ENCODE measurements at places on chromosomes 6 and 20. TPM values are rescaled to one million over a fixed set of nuclear protein-coding genes. Genes with fewer than 3 reads are reported as not detected.

Gene NFYA
- 29.8 TPM for total RNA-seq

DNA sequence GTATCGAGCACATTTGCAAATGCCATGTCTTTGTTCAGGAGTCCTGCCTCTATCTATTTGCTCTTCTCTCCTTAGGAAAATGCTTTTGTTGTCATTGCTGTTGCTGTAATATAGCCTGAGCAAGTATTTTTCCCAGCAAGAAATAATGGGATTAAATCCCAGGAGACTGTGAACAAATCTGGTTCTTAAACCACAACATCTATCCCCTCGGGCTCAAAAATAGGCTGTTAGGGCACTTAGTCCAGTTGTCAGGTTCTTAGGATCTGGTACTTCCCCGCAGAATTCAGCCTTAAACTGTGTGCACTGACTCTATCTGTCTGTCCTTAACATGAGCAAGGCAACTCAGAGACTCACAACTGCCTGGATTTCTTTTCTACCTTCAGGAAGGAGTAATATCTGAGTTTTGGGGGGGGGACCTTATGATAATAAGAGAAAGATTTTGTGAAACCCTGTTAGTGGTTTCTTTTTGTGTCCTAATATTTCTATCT, 437.5 kb downstream of the HTR1B start:
- DNase-seq, result no peak

- no peak for DNase-seq
Measured at GRCh38 chr20:57471496-57472372, 53.2 kb downstream of the CTCFL start.

Gene C2
- 1.0 TPM for total RNA-seq

DNA sequence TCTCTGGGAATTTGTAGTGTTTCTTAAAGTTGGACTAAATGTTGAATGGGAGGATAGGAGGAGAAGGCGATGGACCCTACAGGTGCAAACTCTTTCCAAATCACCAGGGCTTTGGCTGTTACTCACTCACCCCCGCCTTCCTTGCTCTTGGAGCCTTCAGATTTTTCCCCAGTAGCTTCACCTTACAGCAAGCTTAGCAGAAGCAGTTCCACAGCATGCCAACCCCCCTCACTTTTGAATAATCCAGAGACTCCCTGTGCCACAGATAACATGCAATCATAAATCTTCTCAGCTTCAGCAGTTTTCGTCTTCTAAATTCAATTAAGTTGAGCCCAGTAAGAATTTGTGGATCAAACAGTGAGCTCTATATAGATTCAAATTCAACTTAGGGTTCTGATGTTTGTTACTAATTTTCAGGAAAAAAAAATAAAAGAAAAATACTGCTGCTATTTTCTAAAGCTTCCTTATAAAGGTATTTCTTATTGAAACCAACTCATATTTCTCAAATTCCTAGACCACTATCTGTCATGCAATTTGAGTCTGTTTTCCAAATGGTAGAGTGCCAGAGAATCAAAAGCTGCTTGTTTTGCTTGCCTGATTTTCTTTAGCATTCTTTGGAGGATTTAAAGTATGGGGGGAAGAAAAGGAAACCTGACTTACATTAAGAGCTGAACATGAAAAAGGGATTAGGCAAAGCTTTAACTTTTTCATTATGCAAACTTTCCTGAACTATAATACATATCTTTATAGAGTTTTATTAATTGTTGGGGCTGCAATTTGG, 166.4 kb downstream of the EYA4 start:
- DNase-seq, result no peak

- DNase-seq, result no peak
Measured at GRCh38 chr6:3744211-3744900, 7.2 kb downstream of the PXDC1 start.

Gene DXO
- total RNA-seq, result 17.5 TPM

DNA sequence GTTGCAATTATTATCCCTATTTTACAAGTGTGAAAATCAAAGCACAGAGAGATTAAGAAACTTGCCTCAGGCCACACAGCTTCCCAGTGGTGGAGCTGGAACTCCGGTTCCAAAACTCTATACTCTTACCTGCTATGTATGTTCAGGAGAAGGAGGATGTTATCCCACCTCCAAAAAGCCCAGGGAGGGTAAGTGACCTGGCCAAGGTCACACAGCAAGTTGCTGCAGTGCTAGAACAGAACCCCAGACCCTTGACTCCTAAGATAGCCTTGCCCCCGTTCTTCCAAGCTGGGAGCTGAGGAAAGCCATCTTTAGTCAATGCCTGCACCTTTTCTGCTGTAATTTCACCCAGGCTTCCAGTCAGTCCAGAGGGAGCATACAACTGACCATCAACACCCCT, 42.3 kb downstream of the BPIFB1 start:
- no peak for DNase-seq

DNA sequence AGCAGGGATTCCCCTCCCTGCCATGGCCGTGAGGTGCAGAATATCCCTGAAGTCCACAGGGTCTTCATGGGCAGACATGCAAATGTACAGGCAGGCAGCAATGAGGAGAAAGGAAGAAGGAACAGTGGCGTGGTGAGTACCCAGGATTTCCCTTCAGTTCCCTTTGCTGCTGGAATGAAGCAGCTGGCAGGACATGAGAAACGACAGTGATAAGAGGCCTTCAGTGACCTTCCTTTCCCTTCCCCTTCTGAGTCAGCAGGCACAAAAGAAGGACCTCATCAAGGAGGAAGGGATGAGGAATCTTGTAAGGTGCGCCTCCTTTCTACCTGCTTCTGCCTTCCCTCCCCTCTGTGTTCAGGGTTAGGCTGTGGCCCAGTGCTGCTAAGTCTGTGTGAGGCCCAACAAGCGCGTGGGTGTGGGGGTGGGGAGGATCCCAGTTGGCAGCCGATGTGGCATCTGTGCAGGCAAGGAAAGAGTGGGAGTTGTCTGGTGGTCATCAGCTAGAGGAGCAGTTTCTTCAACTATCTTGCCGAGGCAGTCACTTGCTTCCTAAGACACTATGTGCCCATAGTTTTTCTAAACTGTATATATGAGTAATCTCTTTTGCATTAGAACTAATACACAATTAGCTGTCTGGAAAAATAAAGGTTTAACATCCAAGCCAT, 29.5 kb upstream of the FBXO9 start:
- DNase-seq, result no peak

- DNase-seq, result peak; percentile 47
Measured at GRCh38 chr6:42423244-42423643, 28.5 kb downstream of the TRERF1 start.

DNA sequence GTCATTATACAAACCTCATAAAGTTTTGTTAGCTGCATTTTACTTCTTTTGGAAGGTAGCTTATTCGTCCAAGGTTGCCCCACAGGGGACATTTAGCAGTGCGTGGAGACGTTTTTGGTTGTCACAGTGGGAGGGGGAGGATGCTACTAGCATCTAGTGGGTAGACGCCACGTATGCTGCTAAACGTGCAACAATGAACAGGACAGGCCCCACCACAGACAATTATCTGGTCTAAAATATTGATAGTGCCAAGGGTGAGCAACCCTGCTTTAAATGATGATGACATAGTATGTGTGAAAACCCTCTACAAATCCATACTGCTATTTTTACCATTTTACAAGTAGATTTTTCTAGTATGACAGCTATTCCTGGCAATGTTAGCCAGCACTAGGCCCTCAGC, 13.9 kb upstream of the GCNT2 start:
- no peak for DNase-seq

Gene BPIFB2
- total RNA-seq, result not detected

DNA sequence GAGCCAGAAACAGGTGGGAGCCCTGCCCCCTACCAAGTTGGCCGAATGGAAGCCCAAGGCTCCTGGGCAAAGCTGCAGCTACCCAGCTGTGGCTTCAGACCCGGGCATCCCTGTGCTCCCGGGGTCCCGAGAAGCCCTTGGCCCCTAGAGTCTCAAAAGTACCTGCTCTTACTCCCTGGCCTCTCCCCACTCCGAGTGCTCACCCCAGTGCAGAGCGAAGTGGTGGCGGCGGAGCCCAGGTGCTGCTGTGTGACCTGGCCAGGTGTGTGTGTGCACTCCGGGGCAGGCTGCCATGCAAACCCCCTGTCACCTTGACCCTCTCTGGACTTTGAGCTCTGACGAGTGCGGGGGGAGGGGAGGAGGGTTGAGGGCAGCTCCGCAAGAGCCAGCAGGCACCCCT, 493.8 kb upstream of the MANEA start:
- no peak for DNase-seq

DNA sequence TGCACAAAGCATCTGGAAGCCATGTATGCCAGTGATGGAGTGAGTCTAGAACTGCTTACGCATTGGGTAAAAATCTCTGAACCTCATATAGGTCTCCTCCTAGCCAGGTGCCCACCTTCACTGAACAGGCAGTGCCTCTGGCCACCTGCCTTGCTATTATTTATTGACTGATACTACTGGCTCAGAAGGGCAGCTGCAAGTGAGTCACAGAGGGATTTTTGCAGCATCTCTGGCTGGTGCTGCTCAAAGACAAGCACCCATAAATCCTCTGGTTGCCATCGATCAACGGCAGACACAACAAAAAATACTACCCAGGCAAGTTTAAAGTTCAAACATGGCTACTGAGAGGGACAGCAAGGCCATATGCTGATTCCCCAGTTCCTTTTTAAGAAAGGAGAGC, 279.4 kb downstream of the UBE3D start:
- no peak for DNase-seq

Gene DDX39B
- 427 TPM for total RNA-seq

Gene SIRPD
- 0.15 TPM for total RNA-seq

GRCh38 chr6:6314596-6314995, 5.9 kb downstream of the F13A1 start:
- DNase-seq, result no peak

GRCh38 chr20:49715466-49715865, 1.8 kb upstream of the B4GALT5 start:
- DNase-seq, result no peak

GRCh38 chr6:165308926-165309731, at the start of gene C6orf118:
Gene C6orf118 (minus strand): TSS chr6:165309605. CDS start chr6:165309586, 19 bp downstream.
- DNase-seq, result no peak

Gene OLIG3
- total RNA-seq, result 0.45 TPM

Gene SULF2
- 1.1 TPM for total RNA-seq

DNA sequence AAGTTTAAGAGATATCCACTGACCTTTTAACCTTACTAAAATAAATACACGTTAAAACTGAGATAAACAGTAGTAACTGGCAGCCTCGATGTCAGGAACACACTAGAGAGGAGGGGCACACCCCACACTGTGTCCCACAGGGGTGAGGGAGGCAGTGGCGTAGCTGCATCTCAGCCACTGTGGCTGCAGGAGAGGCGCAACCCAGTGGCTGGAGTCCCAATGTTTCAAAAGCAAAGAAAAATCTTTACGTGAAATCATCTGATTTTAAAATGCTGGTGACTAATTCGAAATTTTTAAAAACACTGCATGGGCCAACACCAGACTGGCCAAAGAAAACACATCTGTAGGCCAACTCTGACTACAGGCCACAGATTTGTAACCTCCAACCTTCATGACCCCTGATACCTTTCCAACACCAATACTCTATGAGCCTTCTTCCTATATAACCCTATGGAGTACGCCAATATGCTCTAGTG, 54.7 kb downstream of the TRAM2 start:
- no peak for DNase-seq

Gene RIN2
- not detected for total RNA-seq

DNA sequence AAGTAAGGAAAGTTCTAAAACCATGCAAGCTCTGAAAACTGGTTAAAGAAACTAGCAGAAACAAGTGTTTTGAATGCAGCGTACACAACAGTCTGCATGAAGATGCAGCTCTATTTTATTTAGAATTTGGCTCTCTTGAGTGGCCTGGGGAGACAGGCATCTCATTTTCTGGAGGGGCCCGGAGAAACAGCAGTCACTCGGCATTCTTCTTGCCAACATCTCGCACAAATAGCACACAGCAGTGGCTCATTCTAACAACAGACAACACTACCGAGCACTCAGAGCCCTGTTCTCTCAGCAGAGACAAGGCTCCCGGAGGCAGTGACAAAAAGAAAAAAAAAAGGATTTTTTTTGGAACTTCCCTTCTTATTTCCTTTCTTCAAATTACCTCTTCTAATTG, 108.5 kb upstream of the STMND1 start:
- no peak for DNase-seq

GRCh38 chr6:18389479-18389878, 2.3 kb downstream of the RNF144B start:
- no peak for DNase-seq

GRCh38 chr6:16568128-16568527, 193.1 kb downstream of the ATXN1 start:
- no peak for DNase-seq

- no peak for DNase-seq
Measured at GRCh38 chr20:10077886-10078285, 43.1 kb downstream of the ANKEF1 start.

DNA sequence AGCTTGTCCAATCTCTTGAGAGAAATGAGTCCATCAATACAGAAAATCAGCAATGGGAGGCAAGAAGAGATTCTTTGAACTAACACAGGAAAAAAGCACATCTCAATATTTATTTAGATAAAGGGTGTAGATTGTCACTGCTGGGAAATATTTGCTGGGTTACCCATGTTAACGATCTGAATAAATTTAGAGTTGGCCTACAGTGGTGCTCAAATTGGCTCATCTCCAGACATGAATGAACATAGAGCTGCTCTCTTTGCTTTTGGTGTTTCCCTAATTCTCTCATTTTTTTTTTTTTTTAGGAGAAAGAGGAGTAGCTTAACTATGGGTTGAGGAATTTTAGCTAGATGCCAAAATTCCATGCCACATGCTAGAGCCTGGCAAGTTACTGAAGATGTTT, 471.2 kb downstream of the PKHD1 start:
- DNase-seq, result no peak

- DNase-seq, result no peak
Measured at GRCh38 chr20:23832775-23833513, 6.4 kb upstream of the CST2 start.

- DNase-seq, result no peak
Measured at GRCh38 chr6:13648850-13649249, 33.7 kb downstream of the NOL7 start.

Gene STMND1
- not detected for total RNA-seq

GRCh38 chr6:124955108-124955856, 7.0 kb upstream of the RNF217 start:
- DNase-seq, result no peak

Gene C6orf47
- total RNA-seq, result 26.7 TPM

Gene CRISP3
- not detected for total RNA-seq

Gene TTI1
- 23.1 TPM for total RNA-seq

Gene ADAT2
- 20.1 TPM for total RNA-seq

Gene ZC2HC1B
- total RNA-seq, result not detected

DNA sequence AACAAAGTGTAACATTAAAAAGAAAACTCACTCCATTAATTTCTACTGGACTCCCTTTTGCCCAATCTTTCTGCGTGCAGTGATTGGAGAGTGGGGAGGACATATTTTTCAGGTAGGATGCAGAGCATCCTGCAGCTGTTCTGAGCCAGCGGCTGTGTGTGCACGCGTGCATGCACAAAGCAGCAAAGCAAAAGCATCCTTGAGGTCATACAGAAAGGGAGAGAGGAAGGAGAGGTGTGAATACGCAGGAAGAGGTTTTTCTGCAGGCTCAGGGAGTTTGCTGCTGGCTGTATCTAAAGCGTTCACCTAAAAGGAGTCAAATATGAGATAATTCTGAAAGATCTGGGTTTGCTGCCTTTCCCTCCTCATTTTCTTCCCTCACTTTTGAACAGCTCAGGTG, 108.4 kb downstream of the HUS1B start:
- DNase-seq, result peak; percentile 68

Gene GMPR
- 3.4 TPM for total RNA-seq

GRCh38 chr6:37354526-37355384, 972 bp downstream of the RNF8 start:
- peak; percentile 24 for DNase-seq

Gene SAMD5
- not detected for total RNA-seq

Measured in activated CD4-positive, alpha-beta memory T cell treated with anti-CD3 and anti-CD28 coated beads, Interleukin-2, amount 10 ng/mL, durations not matched to agents 7 days and 5 days (primary cell).